Stimulated activated CD4-positive, alpha-beta T cell treated with anti-CD3 and anti-CD28 coated beads, Interleukin-12 subunit alpha, Interleukin-12 subunit beta, amount 100 ng/mL, for 48 hours (primary cell): ENCODE measurements at places on chromosomes 1 and 21.

- DNase-seq, result no peak
These were observed 36.2 kb upstream of the BTG2 start for GRCh38 chr1:203268901-203269653.

DNA sequence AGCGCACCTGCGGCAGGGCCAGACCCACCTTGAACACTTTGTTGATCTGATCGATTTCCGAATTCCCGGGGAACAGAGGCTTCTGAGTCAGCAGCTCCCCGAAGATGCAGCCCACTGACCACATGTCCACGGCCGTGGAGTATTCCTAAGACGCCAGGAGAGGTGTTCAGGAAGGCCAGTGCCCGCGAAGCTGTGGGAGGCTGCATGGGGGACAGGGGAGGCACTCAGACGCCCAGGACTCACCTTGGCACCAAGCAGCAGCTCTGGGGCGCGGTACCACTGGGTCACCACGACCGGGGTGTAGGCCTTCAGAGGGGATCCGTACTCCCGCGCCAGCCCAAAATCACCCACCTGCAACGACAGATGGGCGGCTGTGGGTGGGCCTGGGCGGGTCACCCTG, 11.2 kb upstream of the SLC35E2B start:
- DNase-seq, result no peak

DNA sequence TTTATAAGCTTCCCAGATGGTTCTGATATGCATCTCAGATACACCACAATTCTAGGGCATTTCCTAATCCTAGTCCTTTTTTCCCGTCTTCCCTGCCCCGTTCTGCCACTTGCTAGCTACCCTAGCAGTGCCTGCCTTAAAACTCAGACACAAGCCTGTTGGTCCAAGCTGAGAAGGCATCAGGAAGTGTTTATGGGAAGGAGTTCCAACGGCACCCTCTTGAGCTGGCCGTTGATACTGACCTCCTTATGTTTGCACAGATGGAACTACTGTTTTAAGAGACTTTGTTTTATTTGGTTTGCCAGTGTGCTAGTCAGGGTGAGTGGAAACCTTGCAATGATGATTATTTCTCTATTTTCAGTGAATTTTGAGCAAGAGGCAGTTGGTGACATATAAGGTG, 67.2 kb downstream of the UCK2 start:
- no peak for DNase-seq

GRCh38 chr1:203751051-203751450, 13.9 kb upstream of the LAX1 start:
- no peak for DNase-seq

DNA sequence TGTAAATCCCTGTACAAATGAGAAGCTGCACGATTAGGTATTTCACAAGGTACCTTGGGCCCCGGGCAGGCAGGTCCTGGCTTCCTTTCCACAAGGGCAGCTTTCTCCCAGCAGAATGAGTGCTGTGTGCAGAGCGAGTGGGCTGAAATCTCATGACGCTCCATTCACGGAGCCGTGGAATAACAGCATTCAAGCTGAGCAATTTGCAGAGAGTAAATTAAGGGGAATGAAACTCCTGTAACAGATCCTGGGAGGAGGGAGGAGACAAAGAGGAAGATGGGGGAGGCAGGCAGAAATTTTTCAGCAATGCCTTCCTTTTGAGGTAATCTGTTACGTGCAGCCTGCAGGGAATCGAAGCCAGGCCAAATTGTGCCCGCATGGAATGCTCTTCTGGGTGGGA, 239.9 kb downstream of the TNR start:
- no peak for DNase-seq

DNA sequence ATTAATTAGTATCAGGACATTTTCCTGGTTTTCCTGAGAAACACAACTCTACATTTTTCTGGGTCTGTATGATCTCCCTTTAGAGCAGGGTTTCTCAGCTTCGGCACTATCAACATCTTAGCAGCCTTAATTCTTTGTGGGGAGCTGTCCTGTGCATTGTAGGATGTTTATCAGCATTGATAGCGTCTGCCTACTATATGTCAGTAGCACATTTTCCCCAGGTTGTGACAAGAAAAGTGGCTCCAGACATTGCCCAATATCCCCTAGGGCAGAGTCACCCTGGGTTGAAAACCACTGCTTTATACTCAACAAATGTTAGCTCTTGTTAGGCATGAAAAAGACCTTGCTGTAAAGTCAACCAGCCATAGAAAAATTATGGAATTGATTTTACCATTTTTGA, 195.1 kb upstream of the FMN2 start:
- DNase-seq, result no peak

GRCh38 chr1:190084552-190084951, 393.1 kb downstream of the BRINP3 start:
- DNase-seq, result no peak

DNA sequence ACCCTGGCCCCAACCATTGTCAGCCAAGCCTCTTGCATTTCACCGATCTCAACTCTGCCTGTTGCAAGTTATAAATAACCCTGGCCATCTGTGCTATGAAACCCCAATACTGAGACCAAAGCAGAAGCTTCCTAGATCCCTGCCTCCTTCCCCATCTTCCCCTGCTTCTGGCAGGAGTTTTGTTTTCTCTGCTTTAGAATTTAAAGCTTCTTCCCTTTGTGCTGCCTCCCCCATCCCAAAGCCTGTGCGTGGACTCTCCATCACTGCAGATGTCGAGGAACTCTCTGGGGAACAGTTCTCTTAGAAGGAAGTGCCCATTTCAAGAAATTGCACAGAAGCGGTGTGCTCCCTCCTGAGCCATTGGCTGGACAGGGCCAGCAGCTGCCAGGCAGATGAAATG, 17.4 kb upstream of the MYOG start:
- DNase-seq, result no peak
